Cerebellum (tissue), 4 donors: ENCODE measurements at places on chromosomes 16 and 17.
A peak's percentile ranks its signal among the peaks of the same experiment; 100 is the strongest.

- no peak for DNase-seq
These were observed 32.8 kb downstream of the TANC2 start for GRCh38 chr17:62998665-62999393.

- no peak for DNase-seq
These were observed 8.4 kb downstream of the CHST6 start for GRCh38 chr16:75486676-75487313.

GRCh38 chr16:26118575-26118974, 426.8 kb downstream of the HS3ST4 start:
- DNase-seq = no peak

DNA sequence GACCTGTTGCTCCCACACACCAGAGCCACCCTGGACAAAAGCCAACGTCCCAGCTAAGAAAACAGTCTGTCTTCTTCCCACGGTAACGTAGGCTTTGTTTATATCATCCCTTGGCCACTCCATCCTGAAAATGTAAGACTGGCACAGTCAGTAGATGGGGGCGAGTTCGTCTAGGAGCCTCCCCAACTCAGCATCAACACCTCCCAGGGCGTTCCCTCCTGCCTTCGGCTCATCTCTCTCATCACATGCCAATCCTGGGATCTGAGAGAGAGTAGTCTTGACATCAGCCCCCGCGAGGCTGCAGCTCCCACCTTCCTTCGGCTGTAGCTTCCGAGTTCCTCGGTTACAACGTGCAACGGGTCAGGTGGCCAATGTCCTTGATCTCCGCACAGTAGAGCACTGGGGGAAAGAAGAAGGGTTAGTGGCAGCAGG, 894 bp downstream of the RNF227 start:
- DNase-seq = peak; percentile 21

DNA sequence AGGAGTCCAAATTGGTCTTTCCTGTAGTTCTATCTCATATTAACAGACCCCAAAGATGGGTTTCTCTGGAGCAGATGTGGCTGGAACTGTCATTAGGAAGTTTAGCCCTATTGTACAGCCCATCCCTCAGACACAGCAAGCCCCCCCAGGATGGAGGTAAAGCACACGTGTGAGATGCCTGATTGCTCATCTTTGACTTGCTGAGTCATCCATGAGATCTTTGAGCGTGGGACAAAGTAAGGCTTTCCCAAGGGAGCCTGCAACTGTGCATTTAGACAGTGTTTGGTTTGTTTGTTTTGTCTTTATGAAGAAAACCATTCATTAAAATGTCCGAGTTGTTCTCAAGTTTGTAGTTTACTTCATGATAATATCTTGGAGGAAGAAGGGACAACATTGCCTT, 145.3 kb upstream of the CDH13 start:
- DNase-seq = no peak

- peak; percentile 77 for DNase-seq
These were observed 650 bp downstream of the ATP6V0A1 start for GRCh38 chr17:42459256-42459800.

GRCh38 chr16:85754413-85754812, 3.5 kb upstream of the C16orf74 start:
- DNase-seq = no peak

DNA sequence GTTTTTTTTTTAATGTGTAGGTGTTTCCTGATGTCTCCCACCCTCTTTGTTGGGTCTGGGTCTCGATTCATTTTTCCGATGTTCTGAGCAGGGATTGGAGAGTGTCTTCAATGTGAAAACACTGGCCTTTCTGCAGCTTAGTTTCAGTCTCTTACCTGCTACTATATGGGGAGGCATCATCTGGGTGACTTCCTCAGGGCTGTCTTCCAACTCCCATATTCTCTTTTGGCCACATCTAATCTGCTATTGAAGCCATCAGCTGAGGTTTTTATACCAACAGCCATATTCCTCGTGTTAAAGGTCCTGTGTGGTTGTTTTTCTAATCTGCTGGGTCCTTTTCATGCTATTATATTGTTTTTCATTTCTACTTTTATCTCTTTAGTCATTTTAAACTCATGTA, 13.2 kb upstream of the SSTR5 start:
- DNase-seq = no peak
